ENCODE measurements at places on chromosomes 1 and 21.

- no peak for DNase-seq
Observed at GRCh38 chr1:51512606-51513005, 6.5 kb downstream of the EPS15 start.

- no peak for DNase-seq
Observed at GRCh38 chr1:21497466-21498061, 11.7 kb upstream of the ALPL start.

DNA sequence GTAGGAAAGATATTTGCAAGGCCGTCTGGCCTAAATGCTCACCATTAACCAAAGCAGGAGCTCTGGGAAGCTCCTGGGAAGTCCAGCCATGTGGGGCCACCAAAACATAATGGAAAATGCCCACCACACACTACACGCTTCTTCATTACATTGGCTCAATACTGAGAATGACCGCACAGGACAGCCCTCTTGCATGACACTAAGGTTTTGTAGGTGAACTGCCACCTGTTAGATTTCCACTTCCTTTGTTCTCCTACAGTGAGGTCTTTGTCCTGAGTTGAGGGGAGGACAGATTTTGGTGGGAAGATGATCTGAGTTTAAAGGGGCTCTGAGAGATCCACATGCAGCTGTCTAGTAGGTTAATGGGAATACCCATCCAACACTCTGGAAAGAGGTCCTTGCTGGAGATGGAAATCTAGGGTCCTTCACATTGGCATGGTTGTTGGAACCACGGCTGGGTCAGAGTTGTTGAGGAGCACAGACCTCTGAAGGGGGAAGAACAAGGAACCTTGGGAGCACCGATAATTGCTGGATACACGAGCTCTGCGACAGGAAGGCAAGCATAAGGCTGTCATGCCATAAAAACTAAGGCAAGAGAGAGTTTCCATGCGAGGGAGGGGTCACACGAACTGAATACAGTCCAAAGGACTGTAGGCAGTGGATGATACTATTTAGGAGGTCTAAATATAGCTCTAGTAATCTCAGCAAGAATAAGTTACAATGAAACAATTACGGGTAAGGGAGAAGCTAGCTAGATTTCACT, 105.5 kb upstream of the IRF2BP2 start:
- no peak for DNase-seq

DNA sequence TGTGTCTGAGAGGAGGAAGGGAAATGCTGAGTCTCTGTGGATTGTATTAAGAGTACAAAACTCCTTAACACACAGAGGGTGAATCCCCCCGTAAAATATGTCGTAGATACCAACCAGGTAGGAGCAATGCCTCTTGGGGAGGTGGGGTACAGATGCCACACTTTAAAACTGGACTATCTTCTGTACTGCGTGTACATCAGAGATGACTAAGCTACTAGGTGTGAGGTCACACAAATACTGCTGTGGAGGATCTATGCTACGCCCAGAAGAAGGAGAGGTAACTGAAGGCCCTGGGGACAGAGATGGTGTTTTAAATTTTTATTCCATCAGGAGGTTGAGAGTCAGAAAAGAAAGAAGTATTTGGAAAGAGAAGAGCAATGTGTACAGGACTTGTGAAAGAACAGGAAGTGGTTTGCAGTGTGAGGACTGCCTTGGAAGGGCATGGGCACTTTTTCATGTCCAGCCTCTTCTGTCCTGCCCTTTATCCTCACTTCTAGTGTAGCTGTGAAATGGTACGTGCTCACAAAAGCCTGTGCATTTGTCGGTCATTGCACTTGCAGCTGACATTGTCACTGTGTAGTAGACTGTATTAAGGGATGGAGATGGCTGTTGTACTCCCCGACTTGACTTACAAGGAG, 287.8 kb upstream of the CHRM3 start:
- DNase-seq = no peak

DNA sequence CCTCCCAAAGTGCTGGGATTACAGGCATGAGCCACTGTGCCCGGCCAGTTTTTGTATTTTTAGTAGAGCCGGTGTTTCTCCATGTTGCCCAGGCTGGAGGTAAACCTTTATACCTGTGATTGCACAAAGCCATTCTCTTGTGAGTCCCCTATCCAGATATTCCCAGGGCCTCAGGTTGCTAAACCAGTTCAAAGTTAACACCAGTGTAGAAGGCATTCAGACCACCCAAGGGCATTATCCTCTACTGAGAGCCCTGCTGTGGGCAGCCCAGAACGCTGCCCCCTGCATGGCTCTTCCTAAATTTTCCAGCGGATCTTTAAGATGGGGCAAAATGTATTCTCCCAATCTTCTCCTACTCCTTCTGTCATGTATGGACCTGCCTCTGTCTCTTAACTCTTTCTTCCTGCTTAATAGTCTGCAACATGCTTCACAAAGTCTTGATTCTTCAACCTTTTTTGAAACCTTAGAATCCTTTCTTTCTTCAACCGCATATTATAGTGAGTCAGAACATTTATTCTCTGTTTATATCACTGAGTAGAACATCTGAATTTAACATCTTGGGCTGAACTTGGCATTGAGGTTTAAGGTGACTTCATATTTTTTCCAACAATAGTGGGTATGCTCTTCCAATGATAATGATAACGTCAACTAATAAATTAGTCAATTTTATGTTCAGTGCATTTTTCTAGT, 36.0 kb downstream of the UBE4B start:
- no peak for DNase-seq

All from NCI-H1436 (cell line).